ENCODE measurements at places on chromosomes 4 and X.

- no peak for DNase-seq
Observed at GRCh38 chr4:14816623-14817261, 185.5 kb upstream of the CPEB2 start.

GRCh38 chr4:139711461-139711860 lies 45.8 kb downstream of the MGST2 start:
- no peak for DNase-seq

GRCh38 chr4:62285026-62285425 lies 1084.9 kb downstream of the ADGRL3 start:
- DNase-seq = no peak

DNA sequence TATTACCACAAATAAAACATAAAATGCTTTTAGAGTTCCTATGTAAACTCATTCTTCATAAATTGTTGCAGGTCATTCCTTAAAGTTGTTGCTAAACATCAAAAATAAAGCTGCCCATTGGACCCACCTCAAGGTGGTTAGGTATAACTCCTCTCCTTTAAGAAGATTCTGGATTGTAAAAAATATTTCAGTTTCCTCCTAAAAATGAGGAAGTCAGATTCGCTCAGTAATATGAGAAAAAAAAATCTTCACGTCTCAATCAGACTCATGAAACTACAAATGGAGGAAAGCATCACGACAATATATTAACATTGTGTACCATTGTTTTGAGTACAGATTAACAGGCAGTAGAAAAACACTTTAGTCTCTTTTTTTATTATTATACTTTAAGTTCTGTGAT lies 105.9 kb downstream of the DDX60 start:
- no peak for DNase-seq

DNA sequence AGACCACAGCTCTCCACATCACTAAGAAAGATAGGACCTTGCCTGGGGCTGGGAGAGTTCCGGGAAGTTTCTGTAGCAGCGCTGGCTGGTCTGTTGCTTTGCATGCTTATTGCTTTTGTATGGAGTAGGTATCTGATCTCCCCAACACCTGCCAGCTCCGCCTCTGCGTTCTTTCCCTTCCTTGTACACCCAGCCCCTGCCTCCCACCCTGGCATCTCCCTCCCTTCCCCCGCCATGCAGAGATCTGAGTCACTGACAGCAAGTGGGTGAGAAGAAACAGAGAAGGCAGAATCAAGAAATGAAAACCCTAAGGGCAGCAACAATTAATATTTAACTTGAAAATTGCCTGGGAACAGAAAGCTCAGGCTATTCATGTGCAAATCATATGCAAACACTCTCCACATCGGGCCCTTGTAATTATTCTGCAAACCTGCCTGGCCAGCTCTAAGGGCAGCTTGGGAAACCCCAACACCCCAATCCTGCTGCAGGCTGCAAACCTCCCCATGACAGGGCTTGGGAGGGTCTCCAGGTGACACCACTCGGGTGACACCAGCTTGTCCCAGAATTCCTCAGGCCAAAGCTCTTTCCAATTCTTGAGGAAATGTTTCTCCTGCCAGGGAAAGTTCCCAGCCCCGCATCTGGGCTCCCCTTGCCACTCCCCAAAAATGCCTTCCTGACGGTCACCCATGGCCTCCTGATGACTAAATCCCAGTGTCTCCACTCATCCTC lies 257.2 kb downstream of the FBXW7 start:
- no peak for DNase-seq

All from stimulated activated CD4-positive, alpha-beta T cell treated with anti-CD3 and anti-CD28 coated beads, Interleukin-15, amount 100 ng/mL, for 1 hour (primary cell).